ENCODE measurements at places on chromosomes 3 and 15.

GRCh38 chr3:31848911-31849310 is 132.2 kb downstream of the OSBPL10 start:
- DNase-seq: no peak

GRCh38 chr15:75961331-75961730 is 50.9 kb downstream of the NRG4 start:
- DNase-seq: no peak

- DNase-seq: no peak
Observed at GRCh38 chr3:107117922-107118536, 259.2 kb upstream of the CCDC54 start.

DNA sequence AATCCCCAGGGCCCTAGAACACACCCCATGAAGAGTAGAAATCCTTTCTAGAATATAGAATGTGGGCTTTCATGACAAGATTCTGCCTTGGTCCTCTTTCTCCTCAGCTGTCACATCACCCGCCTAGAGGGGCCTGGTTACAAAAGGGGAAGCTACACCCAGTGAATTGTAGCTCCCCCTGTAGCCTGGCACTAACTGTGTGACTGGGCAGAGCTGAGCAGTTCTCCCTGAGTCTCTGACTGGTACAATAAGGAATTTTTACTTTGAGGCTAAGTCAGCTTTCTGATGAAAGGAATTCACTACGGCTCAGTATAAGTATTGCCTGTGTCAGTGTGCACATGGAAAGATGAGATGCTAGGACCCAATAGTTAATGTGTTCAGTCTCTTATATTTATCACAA is 28.7 kb upstream of the ZNF148 start:
- DNase-seq: no peak

GRCh38 chr3:168608926-168609325 is 513.2 kb upstream of the GOLIM4 start:
- DNase-seq: no peak

GRCh38 chr3:52200981-52201679 is 3.2 kb downstream of the ALAS1 start:
- DNase-seq: no peak

GRCh38 chr15:73927476-73928240 is 1.4 kb downstream of the LOXL1 start:
- DNase-seq: no peak

DNA sequence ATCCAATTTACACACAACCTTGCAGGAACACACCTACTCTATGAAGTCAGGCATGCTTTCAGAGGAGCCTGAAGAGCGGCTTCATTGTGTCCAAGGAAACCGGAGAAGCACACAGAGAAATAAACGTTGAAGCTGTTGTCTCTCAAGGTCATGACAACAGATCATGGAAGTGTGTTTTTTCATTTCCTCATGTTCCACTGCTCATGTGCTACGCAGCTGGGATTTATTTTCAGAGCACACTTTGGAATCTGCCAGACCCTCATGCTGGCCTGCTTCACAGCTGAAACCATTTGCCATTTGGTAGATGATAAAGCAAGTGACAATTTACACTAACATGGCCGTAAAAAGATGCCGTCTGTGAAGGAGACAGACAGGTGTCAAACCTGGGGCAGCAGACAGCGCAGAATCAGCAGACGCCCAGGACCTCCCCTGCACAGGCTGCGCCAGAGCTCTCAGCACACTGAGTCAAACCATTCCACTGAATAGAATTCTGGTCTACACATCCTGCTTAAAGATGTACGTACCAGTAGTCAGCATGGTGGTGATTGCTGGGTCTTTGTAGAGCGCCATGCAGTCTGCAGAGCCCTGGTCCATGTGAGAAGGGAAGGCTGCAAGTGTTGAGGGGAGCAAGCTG is 99.3 kb downstream of the ARNT2 start:
- DNase-seq: no peak

GRCh38 chr3:192914848-192915247 is 2.8 kb downstream of the MB21D2 start:
- no peak for DNase-seq
